ENCODE measurements at places on chromosomes 6 and 20.

- no peak for DNase-seq
Measured at GRCh38 chr20:17972121-17972520, 3.3 kb downstream of the MGME1 start.

GRCh38 chr6:12392490-12392889, 102.3 kb downstream of the EDN1 start:
- DNase-seq: no peak

GRCh38 chr6:1412901-1413300, 23.5 kb downstream of the FOXF2 start:
- DNase-seq: no peak

DNA sequence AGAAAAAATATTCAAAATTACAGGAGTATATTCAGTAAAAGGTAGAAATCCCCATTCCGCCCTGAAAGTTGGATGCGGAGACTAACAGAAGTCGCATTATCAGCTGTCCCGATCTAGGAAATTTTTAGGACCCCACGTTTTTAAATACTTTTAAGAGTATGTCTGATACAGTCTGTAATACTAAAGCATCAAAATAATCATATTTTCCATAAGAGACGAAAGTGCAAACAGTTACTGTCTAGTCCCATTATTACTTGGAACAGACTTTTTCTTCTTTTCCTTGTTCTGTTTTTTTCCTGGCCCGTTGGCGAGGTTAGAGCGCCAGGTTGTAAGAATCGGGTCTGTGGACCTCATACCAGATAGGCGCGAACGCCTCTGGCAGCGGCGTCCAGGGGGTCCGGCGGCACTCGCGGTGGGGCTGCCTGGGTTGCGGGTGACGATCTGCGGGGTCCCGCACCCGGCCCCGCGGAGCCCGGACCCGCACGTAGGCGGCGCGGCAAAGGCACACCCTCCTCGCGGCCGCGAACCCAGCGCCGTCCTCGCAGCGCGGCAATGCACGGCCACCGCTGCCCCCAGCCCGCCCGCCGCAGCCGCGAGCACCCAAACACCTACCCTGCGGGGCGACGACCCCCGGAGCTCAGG, 460 bp downstream of the PLAGL1 start:
- DNase-seq: peak; percentile 30

- DNase-seq: no peak
Measured at GRCh38 chr6:167962711-167963110, 34.8 kb upstream of the KIF25 start.

DNA sequence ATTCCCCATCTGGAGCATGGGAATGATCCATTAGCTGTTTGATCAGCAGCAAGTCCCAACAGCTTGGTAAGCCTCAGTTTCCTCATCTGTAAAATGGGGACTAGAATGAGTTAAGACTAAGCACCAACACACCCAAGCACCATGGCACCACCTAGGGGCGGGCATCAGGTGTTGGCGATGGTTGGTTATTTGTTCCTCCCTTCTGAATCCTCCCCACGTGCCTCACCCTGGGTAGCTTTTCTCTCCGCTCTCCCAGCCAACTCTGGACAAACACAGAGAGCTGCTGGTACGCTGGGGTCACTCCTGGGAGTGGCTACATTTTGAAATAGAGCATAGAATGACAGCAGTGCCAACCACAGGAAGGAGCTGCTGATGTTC, 13.3 kb upstream of the ITPR3 start:
- DNase-seq: peak; percentile 47

GRCh38 chr20:35828434-35828833, 56.6 kb downstream of the PHF20 start:
- DNase-seq: no peak

GRCh38 chr20:25203871-25204320, 8.4 kb downstream of the ENTPD6 start:
- DNase-seq: no peak

- no peak for DNase-seq
Measured at GRCh38 chr6:159833556-159833955, 33.5 kb downstream of the PNLDC1 start.

DNA sequence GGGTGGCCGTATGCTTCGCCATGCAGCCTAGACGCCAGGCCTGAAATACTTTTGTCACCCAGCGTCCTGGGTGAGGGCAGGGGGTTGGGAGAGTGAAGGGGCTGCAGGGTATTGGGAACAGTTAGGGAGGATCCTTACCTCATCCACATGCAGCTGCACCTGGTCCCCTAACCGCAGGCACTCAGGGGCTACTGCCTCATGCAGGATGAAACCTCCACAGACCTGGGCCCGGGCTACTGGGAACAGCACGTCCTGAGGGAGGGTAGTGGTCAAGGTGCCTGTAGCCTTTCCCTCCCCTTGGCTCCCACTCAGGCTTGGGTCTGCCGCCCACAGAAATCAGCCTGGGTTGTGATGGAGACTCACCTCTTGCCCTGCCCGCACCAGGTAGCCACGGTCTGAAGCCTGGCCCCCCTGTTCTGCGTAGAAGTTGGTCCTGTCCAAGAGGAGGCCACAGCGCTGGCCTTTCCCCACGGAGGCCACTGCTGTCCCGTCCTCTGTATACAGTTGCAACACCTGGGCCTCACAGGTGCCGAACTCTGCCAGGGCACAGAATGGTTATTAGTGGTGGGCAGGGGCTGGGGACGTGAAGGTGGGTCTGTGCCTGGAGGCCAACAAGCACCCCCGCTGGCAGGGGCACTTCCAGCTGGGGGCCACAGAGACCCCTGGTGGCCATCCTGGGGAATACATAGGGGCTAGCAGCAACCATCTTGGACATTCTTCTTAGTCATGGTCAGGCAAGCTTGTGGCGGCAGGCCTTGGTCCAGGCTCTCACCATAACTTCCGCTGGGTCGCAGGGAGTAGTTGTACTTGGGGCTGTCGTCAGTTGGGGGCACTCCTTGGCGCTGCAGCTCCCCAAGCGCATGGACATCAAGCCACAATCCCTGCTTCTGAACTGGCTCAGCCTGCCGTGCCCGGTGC, 8.6 kb downstream of the AARS2 start:
- peak; percentile 74 for DNase-seq

- peak; percentile 10 for DNase-seq
Measured at GRCh38 chr6:55282115-55282514, 45.2 kb upstream of the GFRAL start.

DNA sequence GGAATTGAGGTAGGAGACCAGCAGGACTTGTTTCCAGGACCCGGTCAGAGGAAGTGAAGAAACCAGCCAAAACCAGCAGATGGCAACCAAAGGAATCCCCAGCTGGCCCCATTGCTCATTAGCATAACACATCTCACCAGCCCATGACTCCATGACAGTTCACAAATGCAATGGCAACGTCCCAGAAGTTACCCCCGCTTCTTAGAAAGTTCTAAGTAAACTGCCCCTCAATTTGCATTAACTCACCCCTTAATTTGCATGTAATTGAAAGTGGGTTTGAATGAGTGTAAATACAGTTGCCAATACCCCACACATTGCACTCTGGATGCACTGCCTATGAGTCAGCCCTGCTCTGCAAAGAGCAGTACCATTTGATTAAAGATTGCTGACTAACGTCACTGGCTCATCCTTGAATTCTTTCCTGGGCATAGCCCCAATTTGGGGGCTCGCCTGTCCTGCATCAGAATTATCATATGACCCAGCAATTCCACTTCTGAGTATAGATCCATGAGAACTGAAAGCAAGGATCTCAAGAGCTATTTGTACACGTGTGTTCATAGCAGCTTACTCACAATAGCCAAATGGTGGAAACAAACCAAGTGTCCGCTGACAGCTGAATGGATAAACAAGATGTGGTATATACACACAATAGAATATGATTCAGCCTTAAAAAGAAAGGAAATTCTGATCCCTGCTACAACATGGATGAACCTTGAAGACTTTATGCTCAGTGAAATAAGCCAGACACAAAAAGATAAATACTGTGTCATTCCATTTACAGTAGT, 36.4 kb downstream of the MYLK4 start:
- no peak for DNase-seq

- DNase-seq: no peak
Measured at GRCh38 chr6:162226803-162227202, 500.8 kb downstream of the PRKN start.

GRCh38 chr6:134934793-134935485, 15.0 kb downstream of the ALDH8A1 start:
- no peak for DNase-seq

DNA sequence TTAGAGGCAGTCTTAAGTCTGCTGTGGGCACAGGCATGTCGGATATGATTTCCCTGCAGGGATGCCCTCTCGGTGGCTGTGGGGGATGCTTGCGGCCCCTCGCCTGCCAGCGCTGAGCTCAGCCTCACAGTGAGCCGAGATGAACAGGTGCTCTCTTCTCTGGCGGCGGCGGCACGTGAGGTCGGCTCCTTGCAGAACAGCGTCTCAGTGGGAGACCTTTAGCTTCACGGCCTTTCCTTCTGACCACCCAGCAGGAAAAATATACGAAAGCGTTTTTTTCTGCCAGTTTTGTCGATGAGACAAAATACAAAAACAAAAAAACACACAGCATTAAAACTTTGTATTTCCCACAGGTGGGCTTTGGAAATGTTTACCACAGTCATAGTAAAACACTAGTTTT, 23.6 kb downstream of the FOXA2 start:
- peak; percentile 76 for DNase-seq

GRCh38 chr6:108627692-108628550, 67.2 kb downstream of the FOXO3 start:
- no peak for DNase-seq

- DNase-seq: peak; percentile 57
Measured at GRCh38 chr6:43455531-43456428, at the start of gene DLK2. TSS of gene DLK2 (minus strand) at chr6:43455548. CDS start at chr6:43454825, 723 bp downstream.

DNA sequence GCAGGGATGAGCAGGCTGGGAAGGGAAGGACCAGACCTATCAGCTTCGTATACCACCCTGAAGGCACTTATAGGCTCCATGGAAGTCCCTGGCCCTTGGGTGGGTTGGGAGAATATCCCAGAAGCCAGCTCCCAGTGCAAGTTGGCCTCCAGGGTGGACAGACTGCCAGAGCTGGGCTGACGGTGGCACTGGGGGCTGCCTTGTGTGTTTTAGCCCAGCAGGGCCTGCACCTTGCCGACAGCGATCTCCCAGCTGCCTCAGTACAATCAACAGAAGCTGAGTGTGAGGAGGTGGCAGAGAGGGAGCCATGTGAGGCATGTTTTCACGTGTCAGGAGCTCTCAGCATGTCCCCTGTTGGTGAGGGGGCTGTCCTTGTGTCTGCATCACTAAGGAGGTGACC, 159.5 kb downstream of the VEGFA start:
- DNase-seq: no peak

DNA sequence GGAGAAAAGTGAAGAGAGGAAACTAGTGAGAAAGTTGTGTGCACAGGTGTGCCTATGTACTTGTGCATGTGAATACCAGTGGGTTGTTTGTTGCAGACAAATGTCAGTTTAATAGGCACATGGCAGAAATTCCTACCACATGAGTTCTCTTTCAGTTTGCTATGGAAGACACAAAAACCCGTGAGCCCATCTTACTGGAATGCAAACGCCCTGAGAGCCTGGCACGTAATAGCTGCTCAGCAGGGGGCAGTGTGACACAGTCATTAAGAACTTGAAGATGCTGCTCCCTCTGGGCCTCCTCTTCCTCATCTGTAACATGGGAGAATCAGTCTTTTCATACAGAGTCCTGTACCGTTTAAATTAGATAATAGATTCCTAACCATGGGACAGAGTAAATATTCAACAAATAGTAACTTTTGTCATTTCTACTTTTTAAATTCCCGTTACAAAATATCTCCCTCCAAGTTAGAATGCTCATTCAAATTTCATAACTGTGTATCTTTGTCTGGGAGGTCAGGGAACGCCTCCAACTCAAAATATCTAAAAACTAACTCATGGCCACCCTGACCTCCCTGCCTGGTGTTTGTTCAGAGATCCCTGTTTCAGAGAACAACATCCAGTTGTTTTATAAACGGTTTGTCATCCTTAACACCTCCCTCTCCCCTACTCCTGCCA, 802.9 kb downstream of the MAFB start:
- DNase-seq: peak; percentile 94

GRCh38 chr20:35592339-35592974, 23.2 kb upstream of the SPAG4 start:
- DNase-seq: no peak

DNA sequence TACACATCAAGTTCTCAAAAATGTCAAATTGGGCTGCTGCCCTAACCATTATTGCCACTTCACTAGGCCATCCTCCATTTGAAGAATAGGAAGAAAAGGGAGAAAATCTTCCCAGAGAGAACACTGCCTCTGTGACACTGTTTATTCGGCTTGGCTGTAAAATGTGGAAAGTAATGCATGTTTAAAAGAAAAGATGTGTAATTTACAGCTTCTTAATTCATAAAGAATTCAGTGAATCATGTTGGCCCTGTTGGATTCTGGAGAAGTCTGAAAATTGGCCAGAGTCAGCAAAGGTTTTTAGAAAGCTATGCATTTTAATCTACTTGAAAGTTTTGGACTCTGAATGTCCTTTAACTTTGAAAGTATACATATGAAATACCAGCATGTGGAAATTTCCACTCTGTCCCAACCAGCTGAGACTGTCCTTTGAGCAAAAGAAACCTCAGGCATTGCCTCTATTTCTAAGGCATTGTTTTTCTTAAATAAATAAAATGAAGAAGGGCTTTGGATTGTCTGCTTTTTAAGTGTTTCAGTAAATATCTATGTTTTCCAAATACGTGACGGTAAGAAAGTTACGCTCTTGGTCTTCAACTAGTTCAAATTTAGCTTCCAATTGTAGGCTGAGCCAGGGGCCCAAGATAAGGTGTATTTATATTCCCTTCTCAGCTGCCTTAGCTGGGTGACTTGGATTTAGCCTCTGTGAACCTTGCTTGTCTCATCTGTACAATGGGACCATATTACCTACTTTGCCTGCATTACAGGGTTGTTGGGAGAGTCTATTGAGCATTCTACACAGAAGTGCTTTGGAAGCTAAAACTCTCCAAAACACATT, 222.2 kb downstream of the UST start:
- no peak for DNase-seq

DNA sequence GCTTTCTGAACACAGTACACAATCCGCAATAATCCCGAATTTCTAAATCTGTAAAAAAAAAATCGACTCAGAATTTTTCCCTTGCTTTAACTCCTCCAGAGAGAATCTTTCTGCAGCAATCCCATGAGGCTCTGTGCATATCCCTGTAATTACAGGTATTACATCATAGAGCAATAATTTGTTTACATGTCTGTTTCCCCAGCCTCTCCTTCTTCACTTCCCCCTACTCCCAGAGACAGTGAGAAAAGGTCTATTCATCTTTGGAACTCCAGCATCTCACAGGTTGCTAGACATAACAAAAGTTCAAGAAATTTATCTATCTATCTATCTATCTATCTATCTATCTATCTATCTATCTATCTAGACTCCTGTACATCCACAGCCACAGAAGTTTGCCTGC, 26.0 kb downstream of the KLHL31 start:
- DNase-seq: no peak
